Hepatocyte (in vitro differentiated cells): ENCODE measurements at places on chromosomes 6 and 20. TPM values are rescaled to one million over a fixed set of nuclear protein-coding genes. Genes with fewer than 3 reads are reported as not detected.

DNA sequence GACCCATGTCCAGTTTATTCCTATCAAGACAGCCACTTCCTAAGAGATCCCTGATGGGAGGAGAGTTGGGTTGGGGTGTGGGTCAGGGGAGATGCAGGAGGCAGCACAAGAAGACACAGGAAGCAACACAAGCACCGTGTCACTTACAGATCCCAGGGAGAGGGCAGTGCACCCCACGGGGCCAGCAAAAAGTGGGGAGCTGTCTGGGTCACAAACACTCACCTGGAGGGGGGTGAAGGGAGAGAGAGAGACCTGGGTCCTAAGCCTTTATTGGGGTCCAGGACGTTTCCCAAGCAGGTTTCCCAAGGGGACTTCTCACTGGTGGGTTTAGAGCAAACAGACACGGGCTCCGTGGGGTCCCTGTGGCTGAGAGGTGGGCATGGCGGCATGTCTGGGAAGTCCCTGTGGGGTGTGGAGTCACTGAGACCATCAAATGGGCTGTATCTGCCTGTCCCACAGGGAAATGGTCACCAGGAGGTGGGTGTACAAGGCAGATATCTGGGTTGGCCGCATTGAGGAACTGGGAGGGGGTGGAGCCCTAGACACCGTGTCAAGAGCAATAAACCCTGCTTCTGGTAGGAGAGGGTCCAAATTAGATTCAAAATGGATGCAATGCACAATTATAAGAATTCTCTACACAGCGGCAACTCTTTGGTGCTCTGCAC is 1.6 kb upstream of the CD93 start:
- H3K27ac ChIP-seq = no peak overlapping the region
- H3K4me3 ChIP-seq = no peak overlapping the region

GRCh38 chr6:25138233-25138933 is 140.8 kb upstream of the CARMIL1 start:
- H3K27me3 ChIP-seq = no peaks in the 10 kb centered on the region
- no peaks in the 10 kb centered on the region for H3K36me3 ChIP-seq
- DNase-seq = peak; percentile 18
- peak overlapping the region; percentile 56 for H3K27ac ChIP-seq
- H3K4me1 ChIP-seq = no peaks in the 10 kb centered on the region

Gene SNPH
- 3.7 and 3.9 TPM in 2 replicates for total RNA-seq

- H3K4me1 ChIP-seq = no peaks in the 10 kb centered on the region
- no peak for DNase-seq
- H3K27me3 ChIP-seq = peaks cover 20% of the 10 kb centered on the region
- H3K4me3 ChIP-seq = no peak overlapping the region
- no peaks in the 10 kb centered on the region for H3K36me3 ChIP-seq
These were observed 4.9 kb upstream of the MLN start for GRCh38 chr6:33808641-33809180.
